ENCODE measurements at places on chromosomes 7 and 10.

- no peak for DNase-seq
Observed at GRCh38 chr7:131769241-131769640, 212.8 kb upstream of the PODXL start.

- no peak for DNase-seq
Observed at GRCh38 chr10:44752451-44753441, 158.4 kb upstream of the TMEM72 start.

DNA sequence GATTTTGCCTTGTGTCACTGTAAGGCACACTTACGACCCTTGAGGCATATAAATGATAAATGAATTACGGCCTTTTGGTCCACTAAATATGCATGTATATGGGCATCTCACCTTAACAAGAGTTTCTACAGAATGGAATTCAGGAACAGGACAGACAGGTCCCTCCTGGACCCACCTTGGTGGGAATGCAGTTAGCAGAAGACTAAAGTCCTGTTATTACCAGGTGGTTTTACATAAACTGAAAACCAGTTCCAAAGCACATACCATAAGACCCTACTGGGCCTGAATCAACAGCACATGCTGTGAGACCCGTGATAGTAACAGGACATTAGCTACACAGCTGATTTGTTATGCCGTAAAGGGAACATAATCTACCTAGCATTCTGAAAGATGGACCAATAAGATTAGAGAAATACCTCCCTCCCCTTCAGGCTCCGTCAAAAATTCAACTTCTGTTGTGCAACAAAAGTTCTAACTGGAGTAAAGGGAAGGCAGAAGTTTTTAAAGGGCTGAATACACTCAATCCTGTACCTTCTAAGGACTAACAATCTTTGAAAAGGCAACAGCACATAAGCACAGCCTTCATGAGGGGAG lies 24.0 kb downstream of the LAMB1 start:
- no peak for DNase-seq

GRCh38 chr7:99392659-99393354 lies 15.6 kb downstream of the PDAP1 start:
- DNase-seq = peak; percentile 85

DNA sequence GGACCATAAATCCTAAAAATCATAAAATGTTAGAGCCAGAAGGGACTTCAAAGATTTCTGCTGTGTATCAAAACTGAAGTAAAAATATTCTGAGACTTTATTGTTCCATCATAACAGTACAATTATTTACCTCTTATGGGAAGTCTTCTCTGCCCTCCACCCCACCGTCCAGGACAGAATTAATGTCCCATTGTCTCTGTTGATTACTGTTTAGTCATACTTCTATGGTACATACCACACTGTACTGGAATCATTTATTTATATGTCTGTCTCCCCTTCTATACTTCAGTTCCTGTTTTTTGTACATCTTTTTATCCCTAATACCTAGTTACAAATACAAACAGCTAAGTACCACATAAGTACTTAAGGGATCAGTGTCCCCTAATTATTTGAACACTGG lies 91.4 kb upstream of the CAPZA2 start:
- no peak for DNase-seq

GRCh38 chr10:33799944-33800323 lies 465.5 kb upstream of the NRP1 start:
- DNase-seq = no peak

GRCh38 chr10:7486528-7486927 lies 75.7 kb upstream of the SFMBT2 start:
- no peak for DNase-seq

GRCh38 chr10:22534849-22535604 lies 179.4 kb downstream of the PIP4K2A start:
- no peak for DNase-seq

DNA sequence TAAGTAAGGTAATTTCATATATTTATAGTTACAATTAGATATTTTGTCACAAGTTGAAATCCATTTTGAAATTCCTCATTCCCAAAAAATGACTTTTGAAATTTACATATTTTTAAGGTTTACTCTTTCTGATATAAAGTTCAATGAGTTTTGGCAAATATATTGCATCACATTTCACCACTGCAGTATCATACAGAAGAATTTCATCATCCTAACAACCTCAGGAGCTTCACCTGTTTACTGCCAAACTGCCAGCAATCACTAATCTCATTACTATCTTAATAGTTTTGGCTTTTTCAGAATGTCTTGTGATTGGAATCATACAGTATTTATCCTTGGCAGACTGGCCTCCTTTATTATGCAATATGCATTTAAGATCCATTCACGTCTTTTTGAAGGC lies 1578.9 kb downstream of the REEP3 start:
- no peak for DNase-seq

GRCh38 chr7:80312139-80312661 lies 177.6 kb downstream of the GNAI1 start:
- DNase-seq = no peak

DNA sequence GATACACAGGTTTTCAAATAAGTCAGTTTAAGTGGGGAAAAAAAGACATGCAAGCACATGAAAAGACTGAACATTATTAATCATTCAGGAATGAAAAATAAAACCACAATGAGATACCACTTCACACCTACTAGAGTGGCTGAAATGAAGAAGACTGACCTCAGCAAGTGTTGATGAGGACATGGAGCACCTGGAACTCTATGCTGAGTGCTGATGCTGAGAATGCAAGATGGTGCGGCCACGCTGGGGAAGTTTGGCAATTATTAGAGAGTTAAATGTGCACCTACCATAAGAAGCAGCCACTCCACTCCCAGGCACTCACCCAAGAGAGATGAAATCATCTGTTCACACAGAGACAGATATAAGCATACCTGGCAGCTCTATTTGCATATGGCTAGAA lies 32.9 kb upstream of the ELFN1 start:
- DNase-seq = no peak

GRCh38 chr10:109932391-109932790 lies 9.1 kb upstream of the XPNPEP1 start:
- DNase-seq = no peak

- no peak for DNase-seq
Observed at GRCh38 chr7:131170440-131171271, 157.0 kb upstream of the MKLN1 start.

- no peak for DNase-seq
Observed at GRCh38 chr7:72078856-72079255, 333.3 kb downstream of the CALN1 start.

DNA sequence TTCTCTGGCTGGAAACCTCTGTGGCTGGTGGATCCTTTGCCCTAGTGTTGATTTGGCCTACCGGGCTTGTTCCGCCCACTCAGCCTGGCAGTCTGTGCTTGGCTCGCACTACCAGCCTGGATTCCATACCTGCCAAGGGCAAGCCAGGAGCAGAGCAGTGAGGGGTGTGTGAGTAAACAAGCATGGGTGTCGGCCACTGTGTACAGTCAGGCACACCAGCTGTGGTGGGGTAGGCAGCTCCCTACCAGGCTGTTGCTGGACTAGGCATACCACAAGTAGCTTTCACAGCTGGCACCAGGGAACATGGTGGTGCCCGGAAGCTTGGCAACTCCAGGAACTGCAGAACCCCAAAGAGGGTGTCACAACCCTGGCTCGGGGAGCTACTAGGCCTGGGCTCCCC lies 942.9 kb upstream of the LRRN3 start:
- no peak for DNase-seq

GRCh38 chr10:118394301-118395200 lies 52.4 kb upstream of the FAM204A start:
- no peak for DNase-seq

- no peak for DNase-seq
Observed at GRCh38 chr10:124020981-124021815, 72.2 kb downstream of the CHST15 start.

DNA sequence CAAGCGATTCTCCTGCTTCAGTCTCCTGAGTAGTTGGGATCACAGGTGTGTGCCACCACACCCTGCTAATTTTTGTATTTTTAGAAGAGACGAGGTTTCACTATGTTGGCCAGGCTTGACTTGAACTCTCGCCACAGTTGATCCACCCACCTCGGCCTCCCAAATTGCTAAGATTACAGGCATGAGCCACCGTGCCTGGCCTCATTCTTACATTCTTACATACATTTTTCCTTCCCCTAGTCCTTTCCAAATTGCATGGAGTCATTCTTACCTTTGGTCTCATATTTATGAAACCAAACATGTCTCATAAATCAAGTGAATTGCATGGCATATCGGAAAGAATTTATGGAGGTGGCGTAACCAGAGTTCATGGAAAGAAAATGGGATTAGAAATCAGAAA lies 148.5 kb downstream of the ANLN start:
- no peak for DNase-seq

GRCh38 chr7:4824120-4824775 lies 37.6 kb downstream of the PAPOLB start:
- no peak for DNase-seq

DNA sequence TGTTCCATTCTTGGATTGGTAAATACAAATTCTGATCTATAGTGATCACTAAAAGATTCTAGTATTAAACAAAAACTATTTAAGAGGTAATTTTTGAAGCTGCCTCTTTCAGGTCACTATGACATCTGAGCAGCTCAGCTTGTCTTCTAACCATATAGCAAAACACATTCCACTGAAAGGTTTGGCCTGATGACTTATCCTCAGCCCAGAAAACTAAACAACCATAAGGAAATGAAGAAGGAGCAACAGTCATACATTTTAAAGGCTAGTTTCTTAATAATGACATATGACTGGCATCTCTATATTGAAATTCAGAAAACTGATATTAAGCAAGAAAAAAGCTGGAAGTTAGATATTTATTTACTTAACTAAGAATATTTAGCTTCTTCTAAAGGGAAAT lies 24.6 kb downstream of the NT5C2 start:
- DNase-seq = no peak

DNA sequence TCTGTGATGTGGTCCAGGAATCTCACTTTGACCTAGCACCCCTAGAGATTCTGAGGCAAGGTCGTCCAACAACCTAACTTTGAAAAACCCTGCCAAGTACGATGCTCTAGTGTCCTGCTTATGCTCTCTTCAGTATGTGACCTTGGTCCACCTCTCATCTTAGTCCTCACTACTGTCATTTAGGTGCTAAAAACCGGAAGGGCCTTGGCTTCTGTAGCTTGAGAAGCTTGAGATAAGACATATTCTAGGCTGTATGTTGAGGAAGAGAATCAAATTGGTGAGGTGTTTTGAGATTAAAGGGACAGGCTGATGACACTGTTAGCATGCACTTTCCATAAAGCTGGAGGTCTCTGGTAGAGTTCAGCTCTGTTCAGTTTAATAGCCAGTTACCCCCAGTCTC lies 57.0 kb upstream of the MTPN start:
- DNase-seq = no peak

DNA sequence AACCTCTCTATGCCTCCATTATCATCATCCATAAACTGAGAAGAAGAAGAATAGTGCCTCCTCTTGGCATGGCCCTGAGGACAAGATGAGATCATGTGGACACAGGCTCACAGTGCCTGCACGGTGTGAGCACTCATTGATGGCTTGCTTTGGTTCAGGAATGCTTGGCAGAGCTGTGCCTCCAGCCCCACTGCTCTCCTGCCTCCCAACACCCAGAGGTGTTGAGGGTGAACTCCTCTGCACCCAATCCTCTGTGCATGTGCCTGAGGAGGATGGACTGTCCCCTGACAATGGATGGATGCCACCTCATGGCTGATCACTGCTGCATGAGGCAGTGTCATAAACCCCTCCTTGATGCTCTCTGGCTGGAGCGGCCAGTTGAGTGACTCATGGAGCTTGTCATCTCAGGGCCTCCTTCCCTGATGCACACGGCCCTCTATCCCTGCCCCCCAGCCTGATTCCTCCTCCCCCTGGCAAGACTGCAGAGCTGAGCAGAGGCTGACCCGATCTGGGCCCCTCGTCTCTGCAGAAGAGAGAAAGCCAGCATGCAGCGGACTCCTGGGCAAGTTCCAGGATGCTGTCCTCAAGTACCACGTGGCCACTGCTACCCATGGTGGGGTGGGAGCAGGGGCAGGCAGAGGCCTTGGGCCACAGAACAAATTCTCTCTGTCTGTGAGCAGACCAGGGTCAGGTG lies 136.3 kb downstream of the KCNMA1 start:
- no peak for DNase-seq

DNA sequence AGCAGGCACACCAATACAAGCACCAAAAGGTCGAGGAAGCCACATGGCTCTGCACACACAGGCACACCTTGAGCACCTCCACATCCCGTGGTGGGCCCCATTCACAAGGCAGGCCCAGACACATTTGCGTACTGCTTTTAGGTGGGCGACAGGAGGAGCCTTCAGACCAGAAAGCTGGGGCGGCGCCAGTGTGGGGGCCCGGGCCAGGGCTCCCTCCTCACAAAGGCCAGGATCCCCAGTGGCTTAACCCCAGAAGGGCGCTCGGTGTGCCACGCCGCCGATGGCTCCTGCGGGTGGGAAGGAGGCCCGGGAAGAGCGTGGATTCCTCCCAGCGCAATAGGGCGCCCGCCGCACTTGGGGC lies 2.8 kb upstream of the SMARCD3 start:
- no peak for DNase-seq

- no peak for DNase-seq
Observed at GRCh38 chr7:151402029-151402835, 7.6 kb downstream of the WDR86 start.

GRCh38 chr10:108037061-108037460 lies 872.6 kb upstream of the SORCS1 start:
- DNase-seq = no peak

DNA sequence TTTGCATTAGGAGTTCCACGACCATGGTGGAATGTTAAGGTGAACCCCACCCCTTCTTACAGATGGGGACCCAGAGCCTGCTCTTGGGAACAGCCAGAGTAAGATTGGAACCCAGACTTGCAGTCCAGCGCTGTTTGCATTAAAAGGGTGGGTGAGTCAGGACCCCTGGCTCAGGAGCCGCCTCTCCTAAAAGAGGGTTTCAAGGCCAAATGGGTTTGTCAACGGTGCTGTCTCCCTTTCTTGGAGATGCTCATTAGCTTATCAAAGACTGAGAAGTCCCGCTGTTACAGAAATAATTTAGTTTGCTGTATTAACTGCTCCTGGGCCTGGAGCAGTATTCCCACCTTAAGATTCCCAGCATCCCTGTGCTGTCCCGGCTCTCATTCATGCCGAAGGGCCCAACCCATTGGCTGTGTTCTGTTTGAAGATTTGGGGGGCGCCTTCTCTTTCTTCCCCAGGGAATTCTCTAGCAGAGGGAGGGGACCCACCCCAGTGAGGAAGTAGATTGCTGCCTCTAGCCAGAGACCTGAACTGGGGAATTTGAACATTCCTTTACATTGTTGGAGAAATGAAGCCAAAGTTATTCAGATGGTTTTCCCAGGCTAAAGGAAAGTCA lies 1.8 kb downstream of the MARVELD1 start:
- DNase-seq = no peak

- DNase-seq = no peak
Observed at GRCh38 chr10:100883312-100883821, 29.4 kb upstream of the SLF2 start.
